ENCODE measurements at places on chromosomes 3 and 15. TPM values are rescaled to one million over a fixed set of nuclear protein-coding genes. Genes with fewer than 3 reads are reported as not detected.

- H3K27ac ChIP-seq, result no peak overlapping the region
- H3K4me1 ChIP-seq, result no peaks in the 10 kb centered on the region
- no peaks in the 10 kb centered on the region for H3K27me3 ChIP-seq
- no peaks in the 10 kb centered on the region for H3K36me3 ChIP-seq
- H3K4me3 ChIP-seq, result no peak overlapping the region
Observed at GRCh38 chr3:55646121-55646520, 159.0 kb upstream of the WNT5A start.

- H3K36me3 ChIP-seq, result no peaks in the 10 kb centered on the region
- peak overlapping the region; percentile 88 for H3K27ac ChIP-seq
- peak overlapping the region; percentile 83 for H3K4me3 ChIP-seq
- DNase-seq, result peak; percentile 9
- peaks cover 75% of the 10 kb centered on the region for H3K27me3 ChIP-seq
- H3K4me1 ChIP-seq, result peaks cover 19% of the 10 kb centered on the region
Observed at GRCh38 chr3:179450901-179451264, 387 bp downstream of the GNB4 start.

SLC38A3 gene
- total RNA-seq, result not detected

SERINC4 gene
- 0.37 TPM for total RNA-seq

GRCh38 chr15:69854001-69854400 is 243.7 kb downstream of the TLE3 start:
- H3K27me3 ChIP-seq, result peaks cover 2% of the 10 kb centered on the region
- no peak for DNase-seq
- peaks cover 18% of the 10 kb centered on the region for H3K4me1 ChIP-seq
- H3K36me3 ChIP-seq, result no peaks in the 10 kb centered on the region
- no peak overlapping the region for H3K4me3 ChIP-seq

CCDC39 gene
- not detected for total RNA-seq

- DNase-seq, result no peak
- no peaks in the 10 kb centered on the region for H3K4me1 ChIP-seq
- no peaks in the 10 kb centered on the region for H3K36me3 ChIP-seq
- H3K27me3 ChIP-seq, result no peaks in the 10 kb centered on the region
- H3K4me3 ChIP-seq, result no peak overlapping the region
Observed at GRCh38 chr3:147008886-147009285, 397.5 kb downstream of the ZIC4 start.

- no peak overlapping the region for H3K4me3 ChIP-seq
- no peak for DNase-seq
- H3K4me1 ChIP-seq, result no peaks in the 10 kb centered on the region
- H3K36me3 ChIP-seq, result no peaks in the 10 kb centered on the region
Observed at GRCh38 chr3:159787794-159788205, 200.8 kb upstream of the IL12A start.

DNA sequence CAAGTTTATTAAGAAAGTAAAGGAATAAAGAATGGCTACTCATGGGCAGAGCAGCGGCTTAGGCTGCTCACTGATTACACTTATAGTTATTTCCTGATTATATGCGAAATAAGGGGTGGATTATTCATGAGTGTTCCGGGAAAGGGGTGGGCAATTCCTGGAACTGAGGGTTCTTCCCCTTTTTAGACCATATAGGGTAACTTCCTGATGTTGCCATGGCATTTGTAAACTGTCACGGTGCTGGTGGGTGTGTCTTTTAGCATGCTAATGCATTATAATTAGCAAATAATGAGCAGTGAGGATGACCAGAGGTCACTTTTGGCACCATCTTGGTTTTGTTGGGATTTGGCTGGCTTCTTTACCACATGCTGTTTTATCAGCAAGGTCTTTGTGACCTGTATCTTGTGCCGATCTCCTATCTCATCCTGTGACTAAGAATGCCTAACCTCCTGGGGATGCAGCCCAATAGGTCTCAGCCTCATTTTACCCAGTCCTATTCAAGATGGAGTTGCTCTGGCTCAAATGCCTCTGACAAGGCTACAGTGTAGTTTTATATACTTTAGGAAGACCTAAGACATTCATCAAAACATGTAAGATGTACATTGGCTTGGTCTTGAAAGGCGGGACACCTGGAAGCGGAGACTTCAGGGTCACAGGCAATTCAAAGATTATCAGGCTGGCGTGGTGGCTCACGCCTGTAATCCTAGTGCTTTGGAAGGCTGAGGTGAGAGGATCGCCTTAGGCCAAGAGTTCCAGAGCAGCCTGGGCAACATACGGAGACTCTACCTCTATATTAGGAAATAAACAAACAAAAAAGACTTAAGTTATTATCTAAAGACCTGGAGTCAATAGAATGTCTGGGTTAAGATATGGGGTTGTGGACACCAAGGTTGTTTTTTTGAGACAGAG is 3.2 kb upstream of the BLOC1S6 start:
- no peak overlapping the region for H3K27ac ChIP-seq
- no peaks in the 10 kb centered on the region for H3K36me3 ChIP-seq
- peaks cover 3% of the 10 kb centered on the region for H3K27me3 ChIP-seq
- H3K4me1 ChIP-seq, result peaks cover 19% of the 10 kb centered on the region

DNA sequence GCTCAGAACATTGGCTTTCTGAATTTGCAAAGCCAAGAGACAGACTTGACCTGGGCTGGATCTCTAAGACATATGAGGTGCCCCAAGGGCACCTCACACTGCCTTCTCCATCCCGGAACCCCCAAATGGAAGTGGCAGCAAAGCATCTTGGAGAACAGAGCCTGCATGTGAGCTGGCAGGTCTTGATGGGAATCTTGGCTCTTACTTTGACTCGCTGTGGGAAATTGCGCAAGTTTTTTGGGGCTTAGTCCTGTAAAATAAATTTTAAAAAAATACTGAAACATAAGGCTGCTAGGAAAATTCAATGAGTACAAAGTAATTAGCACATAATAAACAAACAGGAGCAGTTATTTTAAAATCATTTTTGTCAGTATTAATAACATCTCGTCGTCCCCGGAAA is 13.7 kb upstream of the SEC22A start:
- no peak overlapping the region for H3K4me3 ChIP-seq
- H3K27me3 ChIP-seq, result no peaks in the 10 kb centered on the region
- no peaks in the 10 kb centered on the region for H3K4me1 ChIP-seq
- H3K36me3 ChIP-seq, result no peaks in the 10 kb centered on the region
- no peak for DNase-seq
- no peak overlapping the region for H3K27ac ChIP-seq
